HFFc6 (cell line): ENCODE measurements at places on chromosomes 13 and 19.
A peak's percentile ranks its signal among the peaks of the same experiment; 100 is the strongest.

DNA sequence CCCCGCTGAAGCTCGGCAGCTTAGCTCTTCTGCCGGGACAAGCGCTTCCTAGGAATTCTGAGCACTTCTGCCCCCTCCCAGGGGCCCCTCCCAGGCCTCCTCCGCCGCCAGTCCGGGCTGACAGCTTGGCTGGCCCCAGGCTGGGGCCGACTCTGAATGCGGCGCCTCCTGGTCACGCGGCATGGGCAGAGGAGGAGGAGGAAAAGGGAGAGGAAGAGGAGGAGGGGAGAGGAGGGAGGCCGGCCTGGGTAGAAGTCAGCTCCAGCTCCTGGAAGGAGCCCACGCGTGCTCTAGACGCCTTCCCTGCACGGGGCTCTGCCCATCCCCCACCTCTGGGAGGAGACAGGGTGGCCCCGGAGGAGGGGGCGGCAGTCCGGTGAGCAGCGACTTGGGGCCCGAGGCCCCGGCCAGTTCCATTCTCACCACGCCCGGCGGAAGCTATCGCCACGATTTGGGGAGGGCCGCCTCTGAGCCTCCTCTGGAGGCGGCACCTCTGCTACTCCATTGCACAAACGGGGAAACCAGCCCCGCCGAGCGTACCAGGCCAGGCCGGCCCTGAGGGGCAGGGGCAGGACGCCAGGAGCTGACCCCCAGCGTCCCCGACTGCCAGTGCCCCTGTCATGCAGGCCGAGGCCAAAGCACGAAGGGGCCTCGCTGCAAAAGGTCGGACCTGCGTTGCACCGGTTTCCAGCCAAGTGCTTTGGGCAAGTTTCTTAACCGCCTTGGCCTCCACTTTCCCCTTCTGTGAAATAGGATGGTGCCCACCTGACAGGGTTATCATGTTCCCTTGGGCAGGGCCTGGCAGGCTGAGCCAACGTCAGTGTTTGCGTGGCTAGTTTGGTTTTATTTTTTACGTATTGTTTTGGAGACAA, 31.6 kb downstream of the CCNE1 start:
- no peak for DNase-seq

DNA sequence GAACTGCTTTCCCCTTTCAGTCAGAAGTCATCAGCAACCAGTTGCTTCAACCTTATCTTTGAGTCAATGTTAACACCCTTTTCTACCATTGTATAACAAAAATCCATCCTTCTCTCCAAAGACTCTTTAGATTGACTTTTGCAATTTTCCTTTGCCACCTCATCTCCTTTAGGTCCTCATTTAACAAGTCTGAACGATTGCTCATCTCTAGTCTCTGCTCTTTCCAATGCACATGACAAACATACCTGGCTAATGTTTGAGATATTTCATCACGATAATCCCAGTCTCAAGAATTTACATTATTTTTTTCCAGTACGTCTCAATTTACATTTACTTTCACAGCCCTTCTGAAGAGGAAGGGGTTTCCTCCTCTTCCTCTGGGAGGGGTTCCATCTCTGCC, 127.5 kb downstream of the KLF12 start:
- DNase-seq: no peak

DNA sequence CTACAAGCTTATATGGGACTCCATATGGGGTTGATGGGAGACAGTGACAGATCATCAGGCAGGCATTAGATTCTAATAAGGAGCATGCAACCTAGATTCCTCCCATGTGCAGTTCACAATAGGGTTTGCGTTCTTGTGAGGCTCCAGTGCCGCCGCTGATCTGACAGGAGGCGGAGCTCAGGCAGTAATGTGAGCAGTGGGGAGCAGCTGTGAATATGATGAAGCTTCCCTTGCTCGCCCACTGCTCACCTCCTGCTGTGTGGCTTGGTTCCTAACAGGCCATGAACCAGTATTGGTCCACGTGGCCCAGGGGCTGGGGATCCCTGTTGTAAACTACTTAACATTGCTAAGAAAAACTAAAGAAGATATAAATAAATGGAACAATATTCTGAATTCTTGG, 378.4 kb downstream of the KCNRG start:
- no peak for DNase-seq

GRCh38 chr19:39497996-39498797, 550 bp upstream of the DLL3 start:
- peak; percentile 40 for DNase-seq

DNA sequence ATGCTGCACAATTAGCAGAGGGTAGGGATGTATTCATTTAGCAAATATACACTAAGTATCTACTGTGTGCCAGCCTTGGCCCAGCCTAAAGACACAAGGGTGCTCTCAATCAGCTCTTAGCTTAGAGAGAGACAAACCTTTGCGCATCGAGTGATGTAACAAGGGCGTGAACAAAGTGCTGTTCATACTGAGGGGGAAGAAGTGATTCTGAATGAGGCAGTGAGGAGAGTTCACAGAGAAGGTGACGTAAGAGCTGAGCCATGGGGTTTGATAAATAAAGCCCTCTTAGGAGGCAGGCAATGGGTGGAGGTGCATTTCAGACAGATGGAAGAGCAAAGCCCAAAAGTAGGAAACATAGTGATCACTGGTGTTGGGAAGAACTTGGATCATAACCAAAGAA, 68.5 kb downstream of the FLT1 start:
- no peak for DNase-seq

GRCh38 chr19:41657157-41657556, 30.3 kb upstream of the CEACAM4 start:
- DNase-seq: no peak

GRCh38 chr19:45653634-45654033, 14.4 kb upstream of the GIPR start:
- DNase-seq: no peak

DNA sequence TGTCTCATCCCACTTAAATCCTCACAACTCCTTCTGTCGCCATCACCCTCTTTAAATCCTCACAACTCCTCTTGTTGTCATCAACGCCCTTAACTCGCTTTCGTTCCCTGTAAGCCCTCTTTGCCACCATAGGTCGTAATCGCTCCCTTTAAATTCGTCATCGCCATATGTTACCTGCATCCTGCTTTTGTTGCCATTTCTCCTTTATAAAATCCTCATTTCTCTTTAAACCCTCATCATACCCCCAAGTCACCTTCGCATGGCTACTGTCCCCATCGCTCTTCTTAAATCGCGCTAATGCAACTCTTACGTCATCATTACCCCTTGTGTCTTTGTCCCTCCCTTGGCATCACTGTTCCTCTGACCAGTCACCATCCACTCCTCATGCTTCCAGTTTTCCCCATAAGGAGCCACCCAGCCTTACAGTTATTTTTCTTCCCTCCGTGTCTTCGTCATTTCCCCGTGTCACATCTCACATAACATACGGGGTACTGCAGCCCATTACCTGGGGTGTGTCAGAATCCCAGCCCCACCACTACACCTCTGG, 539 bp downstream of the PLD3 start:
- DNase-seq: no peak

DNA sequence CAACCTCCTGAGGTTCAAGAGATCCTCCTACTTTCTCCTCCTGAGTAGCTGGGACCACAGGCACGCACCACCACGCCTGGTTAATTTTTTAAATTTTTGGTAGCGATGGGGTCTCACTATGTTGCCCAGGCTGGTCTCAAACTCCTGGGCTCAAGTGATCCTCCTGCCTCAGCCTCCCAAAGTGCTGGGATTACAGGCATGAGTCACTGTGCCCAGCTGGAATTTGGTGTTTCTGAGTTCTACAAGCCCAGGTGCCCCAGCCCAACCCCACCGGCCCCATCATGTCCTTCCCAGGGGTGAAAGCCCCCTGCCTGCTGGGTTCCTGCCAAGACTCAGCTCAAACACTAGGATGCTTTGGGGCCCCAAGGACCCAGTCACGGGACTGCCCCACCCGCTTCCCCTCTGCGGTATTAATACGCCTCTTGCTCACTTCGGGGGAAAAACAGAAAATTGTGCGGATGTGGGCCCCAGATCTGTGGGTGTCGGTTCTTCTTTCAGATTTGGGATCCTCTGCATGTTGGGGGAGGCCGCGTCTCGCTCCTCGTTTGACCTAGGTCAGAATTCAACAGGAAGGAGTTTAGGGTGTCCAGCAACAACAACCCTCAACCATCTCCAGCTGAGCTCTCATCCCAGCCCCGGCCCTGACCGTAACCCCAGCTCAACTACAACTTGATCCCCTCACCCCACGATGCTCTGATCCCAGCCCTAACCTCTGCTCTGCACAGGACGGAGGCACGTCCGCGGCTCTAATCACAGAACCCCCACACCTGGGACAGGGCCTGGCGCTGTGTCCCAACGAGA, 3.7 kb upstream of the FCER2 start:
- no peak for DNase-seq

DNA sequence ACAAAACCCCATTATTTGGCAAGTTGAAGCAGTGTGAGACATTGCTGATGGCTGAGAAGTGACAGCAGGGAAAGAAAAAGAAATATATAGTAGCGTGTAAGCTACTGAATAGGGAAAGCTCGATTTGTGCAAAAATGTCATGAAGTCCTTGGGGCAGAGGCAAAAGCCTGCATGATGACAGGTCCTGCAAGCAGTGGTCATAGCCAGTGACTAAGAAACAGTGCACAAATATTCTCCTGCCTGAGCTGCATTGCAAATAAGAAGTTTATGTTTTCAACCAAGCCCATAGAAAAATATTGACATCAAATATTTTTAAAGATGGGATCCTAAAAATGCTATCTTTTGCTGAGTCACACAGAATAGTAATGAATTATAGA, 270.0 kb downstream of the SLITRK6 start:
- peak; percentile 68 for DNase-seq

GRCh38 chr19:34328982-34329381, 36.0 kb upstream of the GPI start:
- no peak for DNase-seq

DNA sequence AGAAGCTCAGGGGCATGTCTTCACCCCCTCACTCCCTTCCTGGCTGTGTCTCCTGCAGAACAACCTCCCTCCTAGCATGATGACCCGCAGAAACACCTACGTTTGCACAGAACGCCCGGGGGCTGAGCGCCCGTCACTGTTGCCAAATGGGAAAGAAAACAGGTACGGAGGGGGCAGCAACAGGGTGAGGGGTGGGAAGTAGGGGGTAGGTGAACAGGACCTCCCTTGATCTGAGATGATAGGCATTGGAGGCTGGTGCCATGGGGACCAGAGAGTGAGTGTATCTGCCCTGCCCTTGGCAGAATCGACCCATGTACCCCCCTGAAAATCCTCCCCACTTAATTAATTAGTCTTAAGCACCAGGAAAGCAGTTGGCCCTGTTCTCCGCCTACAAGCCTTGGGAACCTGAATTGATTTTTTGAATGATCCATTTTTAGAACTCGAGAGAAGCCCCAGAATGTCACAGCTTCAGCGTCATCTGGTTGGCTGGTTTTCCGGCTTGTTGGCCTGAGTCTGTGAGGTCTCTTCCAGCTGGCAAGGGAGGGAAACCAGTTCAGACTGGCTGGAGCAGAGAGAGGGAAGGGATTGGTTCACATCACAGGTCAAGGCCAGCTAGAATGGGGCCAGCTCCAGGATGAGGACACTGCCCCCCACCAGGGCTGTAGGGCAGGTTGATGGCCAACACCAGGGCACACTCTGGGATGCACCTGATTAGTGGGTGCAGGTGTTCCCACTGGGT, 28.2 kb downstream of the CKM start:
- DNase-seq: no peak

GRCh38 chr19:42555317-42555716, 27.0 kb upstream of the CEACAM1 start:
- no peak for DNase-seq

DNA sequence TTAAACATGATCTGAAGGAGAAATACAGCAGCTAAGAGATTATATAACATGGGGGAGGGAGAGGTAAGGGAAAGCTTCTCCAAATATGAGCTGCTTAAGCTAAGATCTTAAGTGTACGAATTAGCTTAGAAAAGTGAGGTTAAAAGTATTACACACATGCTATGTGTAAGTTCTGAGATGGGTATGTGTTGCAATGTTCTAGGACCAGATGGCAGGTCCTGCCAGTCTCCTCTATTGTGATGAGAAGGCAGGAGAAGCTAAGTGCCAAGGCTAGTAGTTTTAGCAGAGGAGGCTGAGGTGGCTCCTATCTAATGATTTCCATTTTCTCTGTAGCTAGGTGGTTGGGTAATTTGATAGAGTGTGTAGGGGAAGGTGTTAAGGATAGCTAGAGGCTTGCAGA, 57.6 kb downstream of the MICU2 start:
- no peak for DNase-seq

DNA sequence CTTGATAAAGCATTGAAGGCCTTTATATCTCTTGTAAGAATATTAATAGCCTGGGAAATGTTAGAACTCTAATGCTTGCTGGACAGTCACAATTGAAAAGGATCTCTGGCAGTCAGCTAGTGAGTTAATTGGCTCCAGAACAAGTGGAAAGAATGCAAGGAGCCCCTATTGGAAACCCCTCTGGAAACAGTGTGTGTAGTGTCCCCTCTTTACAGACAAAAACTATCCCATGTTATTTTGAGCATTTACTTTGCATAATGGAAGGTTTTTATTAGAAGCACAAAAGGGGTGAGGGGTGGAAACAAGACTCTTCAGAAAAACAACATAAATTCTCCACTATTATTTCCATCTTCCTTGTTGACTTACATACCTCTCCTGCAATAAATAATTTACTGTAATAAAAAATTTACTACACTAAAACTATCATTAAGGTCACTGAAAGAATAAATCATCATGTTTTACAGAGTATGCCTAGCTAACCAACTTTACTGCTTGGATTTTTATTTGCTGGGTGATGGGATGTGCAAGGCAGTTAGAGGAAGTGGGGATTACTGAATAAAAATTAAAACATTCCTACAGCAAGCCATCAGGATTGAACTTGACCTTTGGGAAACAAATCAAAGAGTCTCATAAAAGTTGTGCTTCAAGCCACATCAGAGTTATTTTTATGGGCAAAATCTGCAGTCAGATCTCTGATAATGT, 610.4 kb downstream of the TBC1D4 start:
- DNase-seq: peak; percentile 41

GRCh38 chr19:1770866-1771576, 17.7 kb downstream of the ONECUT3 start:
- no peak for DNase-seq

DNA sequence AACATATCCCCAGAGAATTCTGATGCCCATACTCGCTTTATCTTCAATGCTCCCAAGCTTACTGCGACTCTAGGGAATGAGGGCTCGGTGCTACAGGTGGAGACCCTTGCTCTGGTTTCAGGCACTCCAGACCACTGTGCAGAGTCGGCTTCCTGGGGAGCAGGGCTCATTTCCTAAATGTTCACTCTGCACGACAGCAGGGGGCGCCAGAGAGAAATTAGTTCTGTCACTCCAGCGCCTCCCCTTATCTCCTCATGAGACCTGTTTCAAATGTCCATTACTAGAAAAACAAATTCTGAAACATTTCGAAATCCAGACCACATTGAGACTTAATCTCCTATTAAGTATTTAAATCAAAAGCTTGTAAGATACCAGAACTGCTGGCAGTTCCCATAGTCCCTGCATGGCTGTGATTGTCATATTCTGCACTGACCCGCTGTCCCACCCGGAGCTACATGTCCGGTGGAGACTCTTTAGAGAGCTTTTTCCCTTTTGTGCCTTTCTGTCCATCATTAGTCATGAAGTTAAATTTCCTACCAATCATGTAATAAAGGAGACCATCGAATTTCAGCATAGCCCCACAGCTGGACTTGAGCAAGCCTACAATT, 22.4 kb downstream of the EPSTI1 start:
- DNase-seq: peak; percentile 68
